HS-27A (cell line): ENCODE measurements at places on chromosomes 13 and 19.

- DNase-seq = no peak
These were observed 581.6 kb upstream of the SGCG start for GRCh38 chr13:22599156-22599555.

DNA sequence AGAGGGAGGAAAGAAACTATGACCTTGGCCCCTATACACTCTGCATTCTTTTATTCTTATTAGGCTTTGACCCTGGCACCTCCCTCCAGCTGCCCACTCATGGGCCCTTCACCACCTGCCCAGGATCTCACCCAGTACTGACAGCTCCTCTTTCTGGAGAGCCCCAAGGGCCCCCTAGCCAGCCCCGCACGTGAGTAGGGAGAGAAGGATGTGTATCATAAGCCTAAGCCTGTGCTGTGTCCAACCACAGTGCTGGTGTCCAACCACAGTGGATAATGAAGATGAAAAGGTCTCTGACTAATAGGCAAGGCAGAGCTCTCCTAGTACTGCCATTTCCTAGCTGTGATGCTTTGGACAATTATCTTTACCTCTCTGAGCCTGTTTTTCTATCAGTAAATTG lies 4.2 kb downstream of the DMRTC2 start:
- DNase-seq = no peak

- no peak for DNase-seq
These were observed 207.9 kb upstream of the UFM1 start for GRCh38 chr13:38141792-38142191.

- no peak for DNase-seq
These were observed 520 bp downstream of the ZNF600 start for GRCh38 chr19:52786078-52786463.

GRCh38 chr13:43573361-43573740 lies 213.4 kb downstream of the ENOX1 start:
- peak; percentile 40 for DNase-seq

GRCh38 chr13:94515374-94515773 lies 35.9 kb upstream of the DCT start:
- no peak for DNase-seq

DNA sequence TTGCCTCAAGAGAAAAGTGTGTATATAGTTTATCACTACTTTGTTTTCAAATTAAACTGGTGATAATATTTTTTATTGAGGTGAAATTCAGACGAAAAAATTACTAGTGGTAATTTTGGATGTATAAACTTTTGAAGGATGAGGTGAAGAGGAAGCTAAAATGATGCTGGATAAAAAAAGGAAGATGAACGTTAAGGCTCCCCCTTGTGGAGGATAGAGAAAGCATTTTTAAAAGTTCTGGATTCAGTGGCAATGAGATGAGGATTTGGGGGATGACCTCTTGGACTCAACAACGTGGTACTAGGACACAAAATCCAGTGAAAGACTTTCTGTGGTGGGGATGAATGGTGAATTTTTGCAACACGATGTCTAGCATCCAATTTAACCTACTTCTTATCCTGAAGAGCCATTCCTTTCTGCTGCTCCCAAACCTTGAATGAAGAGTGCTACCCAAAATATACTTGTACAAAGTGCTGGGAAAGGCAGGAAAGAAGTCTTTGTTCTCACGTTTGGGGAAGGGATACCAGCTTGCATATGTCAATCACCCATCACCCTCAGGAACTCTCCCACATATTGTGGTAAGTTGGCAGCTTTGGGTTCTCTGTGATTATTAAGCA lies 7.3 kb upstream of the SIGLEC5 start:
- DNase-seq = no peak

DNA sequence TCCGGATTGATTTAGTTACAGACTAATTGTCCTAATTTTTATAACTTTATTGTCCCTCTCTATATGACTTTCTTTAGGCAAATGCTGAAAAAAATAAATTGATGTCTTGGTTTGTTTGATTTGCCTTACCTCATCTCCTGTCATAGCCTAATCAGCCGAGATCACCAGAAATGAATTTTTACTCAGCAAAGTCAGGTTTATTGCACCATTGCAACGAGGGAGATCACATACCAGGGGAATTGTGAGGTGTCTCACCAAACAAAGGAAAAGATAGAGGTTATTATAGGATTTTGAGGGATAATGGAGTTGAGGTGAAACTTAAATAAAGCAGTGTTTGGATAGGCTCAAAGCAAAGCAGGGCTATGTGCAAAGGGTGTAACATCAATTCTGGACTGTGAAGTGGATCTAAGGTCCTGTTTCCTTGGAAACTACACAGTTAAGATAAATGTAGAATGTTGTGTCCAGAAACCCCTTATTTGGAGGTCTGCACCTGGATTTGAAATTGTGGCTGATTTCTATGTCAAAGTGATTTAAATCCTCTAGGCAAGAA lies 372.6 kb downstream of the OXGR1 start:
- DNase-seq = no peak

- no peak for DNase-seq
These were observed 55.1 kb upstream of the CLDN10 start for GRCh38 chr13:95497381-95497807.

DNA sequence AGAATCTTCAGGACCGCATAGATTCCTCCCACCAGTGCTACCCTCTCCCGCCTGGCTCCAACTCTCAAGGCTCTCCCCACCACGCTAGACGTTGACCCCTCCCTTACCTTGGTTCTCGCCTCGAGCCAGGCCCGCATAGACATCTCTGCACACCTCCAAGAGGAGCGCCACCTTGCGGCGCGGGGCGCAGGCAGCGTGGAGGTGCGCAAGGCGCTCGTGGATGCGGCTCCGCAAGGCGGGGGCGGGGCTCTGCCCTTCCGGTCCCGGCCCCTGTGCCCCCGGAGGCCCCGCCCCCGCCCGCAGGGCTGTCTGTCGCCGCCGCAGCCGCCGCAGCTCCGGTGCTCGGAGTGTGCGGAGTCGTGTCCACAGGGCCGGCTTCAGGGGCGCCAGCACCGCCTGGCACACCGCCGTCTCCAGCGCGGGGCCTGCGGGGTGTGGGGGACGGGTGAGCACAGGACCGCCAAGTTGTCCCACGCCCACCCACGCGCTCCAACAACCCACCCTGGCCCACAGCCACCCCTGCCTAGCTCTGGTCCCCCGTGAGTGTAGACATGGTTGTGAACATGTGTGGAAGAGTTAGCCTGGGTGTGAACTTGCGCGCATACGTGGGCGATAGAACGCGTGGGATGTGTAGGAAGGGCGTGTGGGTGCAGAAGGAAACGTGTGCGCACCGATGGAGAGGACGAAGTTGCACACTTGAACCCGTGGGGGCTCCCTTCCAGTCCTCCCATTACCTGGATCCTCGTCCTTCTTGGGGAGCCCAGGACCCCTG lies 8.1 kb downstream of the RINL start:
- no peak for DNase-seq

DNA sequence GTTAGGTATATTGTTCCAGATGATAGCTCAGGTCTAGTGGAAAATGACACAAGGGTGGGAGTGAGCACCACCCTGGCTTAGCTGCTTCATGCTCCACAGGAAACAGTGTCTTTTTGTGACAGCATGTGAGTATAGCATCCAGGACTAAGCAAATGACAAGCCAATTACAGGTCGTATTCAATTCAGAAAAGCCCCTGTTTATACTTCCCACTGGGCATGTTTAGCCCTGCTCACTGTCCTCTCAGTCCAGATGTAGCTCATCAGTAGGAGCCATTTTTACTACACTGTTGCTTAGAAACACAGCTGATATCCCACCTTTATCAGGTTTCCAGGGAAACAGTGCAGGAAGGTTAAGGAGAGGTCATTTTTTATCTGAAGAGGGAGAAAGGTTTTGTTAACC lies 8.0 kb downstream of the ABHD13 start:
- no peak for DNase-seq

DNA sequence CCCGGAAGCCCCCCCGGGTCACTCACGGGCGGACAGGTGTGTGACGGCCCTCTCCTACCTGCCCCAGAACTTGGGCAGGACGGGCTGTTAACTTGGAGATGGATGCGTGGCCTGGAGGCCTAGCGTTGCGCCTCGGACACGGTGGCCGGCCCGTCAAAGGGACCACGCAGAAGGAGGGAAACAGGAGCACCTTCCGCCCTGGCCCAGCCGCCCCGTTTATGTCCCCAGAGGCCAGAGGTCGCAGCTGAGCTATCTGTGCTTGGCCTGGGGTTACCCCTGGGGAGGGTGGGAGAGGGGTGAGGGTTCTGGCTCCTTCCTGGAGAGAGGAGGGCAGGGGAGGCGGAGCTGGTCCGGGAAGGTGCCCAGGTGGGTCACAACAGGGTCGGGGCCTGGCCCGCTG lies 35.6 kb downstream of the GADD45B start:
- no peak for DNase-seq

- DNase-seq = no peak
These were observed 271.1 kb upstream of the MAB21L1 start for GRCh38 chr13:35747594-35747993.

DNA sequence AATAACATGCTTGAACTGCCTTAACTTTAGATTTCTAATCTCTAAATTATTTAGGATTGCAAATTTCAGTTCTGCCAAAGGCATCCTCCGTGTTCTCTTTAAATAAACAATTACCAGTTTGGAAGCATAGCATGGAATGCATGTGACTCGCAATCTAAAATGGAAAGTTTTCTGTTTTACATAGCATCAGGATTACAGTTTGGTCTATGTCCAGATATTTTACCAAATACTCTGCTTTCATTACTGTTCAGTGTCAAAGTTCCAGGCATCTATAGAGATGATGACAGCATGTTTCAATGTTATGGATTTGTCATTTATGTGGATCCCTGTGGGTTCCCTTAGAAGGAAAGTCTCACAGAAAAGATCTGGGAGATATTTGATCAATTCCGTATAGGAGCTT lies 16.8 kb downstream of the FLT1 start:
- DNase-seq = no peak

- DNase-seq = no peak
These were observed 813 bp downstream of the ZNF562 start for GRCh38 chr19:9673912-9674662.

DNA sequence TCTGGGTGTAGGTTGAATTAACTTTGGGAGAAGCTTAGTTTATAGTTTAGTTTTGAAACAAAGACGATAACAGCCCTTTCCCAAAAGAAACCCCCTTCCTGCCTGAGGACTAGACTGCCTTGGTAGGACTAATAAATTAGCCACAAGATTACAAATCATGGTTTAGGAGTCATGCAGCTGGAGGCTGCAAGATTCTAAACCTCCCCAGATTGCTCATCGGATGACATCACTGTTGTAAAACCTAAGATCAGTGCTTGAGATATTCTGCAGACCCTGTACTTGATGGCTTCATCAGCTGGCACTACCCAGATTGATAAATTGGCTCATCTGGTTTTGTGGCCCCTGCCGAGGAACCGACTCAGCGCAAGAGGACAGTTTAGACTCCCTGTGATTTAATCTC lies 35.9 kb upstream of the MPHOSPH8 start:
- DNase-seq = no peak

GRCh38 chr13:60158321-60158801 lies 5.4 kb downstream of the DIAPH3 start:
- no peak for DNase-seq

GRCh38 chr19:7701654-7702457 lies at the start of gene FCER2:
Gene FCER2, minus strand, starts transcription at chr19:7702131. Its CDS starts 2,371 bp downstream, at chr19:7699760.
- DNase-seq = no peak

- no peak for DNase-seq
These were observed 184.3 kb upstream of the TRPC4 start for GRCh38 chr13:38053896-38054295.

- no peak for DNase-seq
These were observed 71.0 kb downstream of the SIPA1L3 start for GRCh38 chr19:37977992-37978391.

DNA sequence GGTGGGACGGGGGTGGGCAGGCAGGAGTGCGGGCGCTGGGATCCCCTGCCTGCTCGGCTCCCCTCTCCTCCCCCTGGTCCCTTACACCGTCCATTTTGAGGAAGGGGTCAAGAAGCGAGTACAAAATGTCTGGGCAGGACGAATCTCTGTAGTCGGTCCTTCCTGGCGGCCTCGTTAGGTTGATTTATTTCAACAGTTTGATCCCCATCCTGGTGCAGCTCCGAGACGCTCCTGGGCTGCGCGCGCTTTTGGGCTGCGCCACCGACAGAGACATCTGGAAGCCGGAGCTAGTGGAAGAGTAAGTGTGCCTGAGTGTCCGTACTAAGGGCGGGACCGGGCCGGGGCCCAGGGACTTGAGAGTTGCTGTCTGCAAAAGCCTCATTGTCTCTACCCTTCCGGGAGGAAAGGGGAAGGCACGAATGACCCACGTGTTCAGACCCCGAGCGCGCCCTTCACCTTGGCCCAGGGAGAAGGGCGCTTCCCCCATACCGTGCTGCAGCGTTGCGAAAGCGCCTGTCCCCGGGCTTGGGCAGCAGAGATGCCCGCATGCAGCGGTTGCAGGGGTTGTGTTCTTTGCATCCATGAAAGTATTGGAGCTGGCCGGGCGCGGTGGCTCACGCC lies 1.8 kb downstream of the ZNF114 start:
- DNase-seq = no peak

DNA sequence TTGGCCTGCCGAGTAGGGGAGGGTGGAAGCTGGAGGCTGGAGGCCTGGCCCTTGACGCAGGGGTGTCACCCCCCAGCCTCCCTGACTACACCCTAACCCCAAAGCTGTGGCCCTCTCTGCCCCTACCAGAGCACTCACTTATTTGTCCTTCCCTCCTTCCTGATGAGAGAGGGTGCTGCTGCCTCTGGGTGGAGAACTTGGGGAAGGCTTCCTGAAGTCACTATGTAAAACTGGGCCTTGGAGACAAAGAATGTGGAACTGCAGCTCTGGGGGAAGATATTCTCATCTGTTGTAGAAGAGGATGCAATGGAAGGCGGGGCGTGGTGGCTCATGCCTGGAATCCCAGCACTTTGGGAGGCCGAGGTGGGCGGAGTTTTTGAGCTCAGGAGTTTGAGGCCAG lies 485.2 kb downstream of the ZNF536 start:
- DNase-seq = no peak

DNA sequence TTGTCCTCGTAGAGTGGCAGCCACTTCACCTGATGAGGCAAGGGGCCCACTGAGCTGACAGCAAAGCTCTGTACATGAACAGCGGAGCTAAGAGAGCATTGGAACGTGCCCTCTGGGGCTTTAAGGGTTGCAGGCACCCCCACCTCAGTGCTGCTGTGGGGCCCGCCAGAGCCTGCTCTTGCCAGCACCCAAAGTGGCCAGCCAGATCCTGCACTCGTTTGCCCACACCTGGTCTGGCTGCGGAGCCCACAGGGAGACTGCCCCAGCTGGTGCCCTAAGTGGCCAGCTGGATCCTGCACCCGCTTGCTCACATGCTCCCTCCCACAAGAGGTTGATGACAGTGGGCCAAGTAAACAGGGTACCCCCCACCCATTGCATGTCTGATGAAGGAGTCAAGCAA lies 783.4 kb upstream of the MIR17HG start:
- DNase-seq = no peak
